ENCODE measurements at places on chromosomes 1 and 21.

GRCh38 chr1:175818929-175819328 lies 75.5 kb upstream of the TNR start:
- no peak for DNase-seq

DNA sequence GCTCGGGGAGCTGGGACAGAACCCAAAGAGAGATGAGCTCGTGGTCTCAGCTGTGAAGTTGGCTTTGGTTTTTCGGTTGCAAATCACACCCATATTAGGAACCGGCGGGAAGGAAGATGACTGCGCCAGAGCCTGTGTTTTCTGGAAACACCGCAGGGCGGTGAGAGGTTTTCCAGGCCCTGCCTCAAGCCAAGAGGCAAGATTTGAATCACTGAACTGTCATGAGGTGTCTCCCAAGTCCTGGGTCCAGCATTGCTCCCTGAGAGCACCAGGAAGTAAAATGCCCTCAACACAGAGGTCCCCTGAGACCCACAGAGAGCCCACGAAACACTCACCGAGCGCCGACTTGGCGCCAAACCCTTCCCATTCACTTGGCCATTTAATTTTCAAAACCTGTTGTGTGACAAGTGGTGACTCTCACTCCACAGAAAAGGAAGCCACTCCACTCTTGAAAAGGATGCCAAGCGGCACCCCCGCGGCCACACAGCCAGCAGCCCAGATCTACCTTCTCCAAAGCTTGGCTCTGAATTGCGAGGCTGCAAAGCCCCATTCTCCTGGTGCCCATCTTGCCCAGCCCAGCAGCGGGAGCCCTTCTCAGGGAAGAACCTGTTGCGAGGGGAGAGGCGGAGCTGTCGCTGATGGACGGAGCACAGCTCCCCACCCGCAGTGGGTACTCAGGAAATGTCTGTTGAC lies 99.0 kb upstream of the RUNX3 start:
- DNase-seq, result no peak

DNA sequence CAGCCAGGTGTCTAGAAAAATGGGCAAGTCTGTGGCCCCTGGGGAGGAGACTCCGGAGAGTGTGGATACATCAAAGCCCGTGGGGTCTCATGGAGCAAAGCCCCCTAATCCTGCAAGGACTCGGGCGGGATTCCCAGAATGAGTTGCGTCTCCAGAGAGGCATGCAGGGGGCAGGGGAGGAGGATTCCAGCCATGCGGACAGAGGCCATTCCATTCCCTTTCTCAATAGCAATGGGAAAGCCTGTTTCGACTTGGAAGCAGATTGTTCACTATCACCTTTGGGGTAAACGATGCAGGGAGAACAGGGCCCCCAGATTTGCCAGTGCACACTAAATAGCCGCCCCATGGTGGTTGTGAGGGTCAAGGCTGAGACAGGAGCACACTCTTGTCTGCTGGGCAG lies 15.4 kb upstream of the PRDM15 start:
- DNase-seq, result no peak

DNA sequence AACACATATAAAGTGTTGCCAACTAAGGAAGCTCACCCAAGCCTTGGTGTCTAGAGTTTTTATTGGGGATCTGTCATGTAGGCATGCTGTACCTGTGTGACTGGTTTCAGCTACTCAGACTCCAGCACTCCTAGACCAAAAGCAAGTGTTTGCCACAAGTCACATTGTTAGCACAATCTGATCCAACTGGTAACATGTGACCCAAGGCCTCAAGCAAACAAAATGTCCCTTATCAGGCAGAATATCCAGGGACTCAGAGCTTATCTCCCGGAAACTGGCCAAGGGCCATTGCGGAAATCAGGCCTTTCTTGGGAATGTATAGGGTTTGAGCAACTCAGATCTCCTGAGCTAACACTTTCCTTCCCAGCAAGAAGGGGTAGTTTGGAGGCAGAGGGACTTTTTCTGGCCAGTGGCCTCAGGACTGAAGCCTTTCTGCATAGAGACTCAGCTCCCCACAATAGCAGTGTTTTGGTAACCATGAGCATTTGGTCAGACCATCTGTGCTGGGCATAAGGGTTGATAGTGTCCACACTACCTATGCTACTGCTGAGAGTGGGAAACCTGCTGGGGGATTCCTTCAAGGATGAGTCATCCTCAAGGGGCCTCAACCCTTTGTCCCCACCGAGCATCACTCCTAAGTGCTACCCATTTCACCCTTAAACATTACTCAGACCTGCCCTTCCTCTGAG lies 29.6 kb downstream of the NHLH2 start:
- no peak for DNase-seq

DNA sequence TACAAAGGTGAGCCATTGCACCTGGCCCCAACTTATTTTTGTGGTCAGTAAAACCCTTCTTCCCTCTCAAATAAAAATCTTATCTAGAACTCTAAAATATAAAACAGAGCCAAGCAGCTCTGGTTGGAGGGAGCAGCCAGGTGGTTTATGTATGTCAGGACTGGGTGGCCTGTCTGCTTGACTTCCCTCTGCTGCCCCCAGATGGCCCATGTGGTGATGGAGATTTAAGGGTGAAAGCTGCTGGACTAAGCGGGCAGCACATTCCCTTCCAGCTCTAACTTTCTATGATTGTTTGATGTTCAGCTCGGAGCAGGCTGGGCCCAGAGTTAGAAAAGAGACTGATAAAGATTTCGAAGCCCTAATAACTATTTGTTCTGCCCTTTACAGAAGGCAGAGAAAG lies 11.9 kb upstream of the PAQR6 start:
- no peak for DNase-seq

DNA sequence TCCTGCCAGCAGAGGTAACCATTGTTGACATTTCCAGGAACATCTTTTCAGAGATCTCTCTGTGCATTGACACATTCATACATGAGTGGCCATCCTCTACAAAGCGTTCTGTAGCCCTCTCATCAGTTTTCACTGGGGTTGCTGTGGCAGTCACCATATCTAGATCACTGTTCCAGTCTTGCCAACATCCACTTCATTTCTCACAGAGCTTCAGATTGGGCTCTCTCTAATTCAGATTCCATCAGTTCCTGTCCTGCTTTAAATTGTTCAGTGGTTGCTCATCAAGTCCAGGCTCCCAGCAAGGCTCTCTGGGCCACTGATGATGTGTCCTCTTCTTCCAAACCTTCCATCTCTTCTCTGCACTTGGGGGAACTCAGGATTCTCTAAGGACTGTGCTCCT lies 173.7 kb downstream of the KCNJ6 start:
- DNase-seq, result no peak

- no peak for DNase-seq
These were observed 10.7 kb upstream of the COL16A1 start for GRCh38 chr1:31714442-31715086.

DNA sequence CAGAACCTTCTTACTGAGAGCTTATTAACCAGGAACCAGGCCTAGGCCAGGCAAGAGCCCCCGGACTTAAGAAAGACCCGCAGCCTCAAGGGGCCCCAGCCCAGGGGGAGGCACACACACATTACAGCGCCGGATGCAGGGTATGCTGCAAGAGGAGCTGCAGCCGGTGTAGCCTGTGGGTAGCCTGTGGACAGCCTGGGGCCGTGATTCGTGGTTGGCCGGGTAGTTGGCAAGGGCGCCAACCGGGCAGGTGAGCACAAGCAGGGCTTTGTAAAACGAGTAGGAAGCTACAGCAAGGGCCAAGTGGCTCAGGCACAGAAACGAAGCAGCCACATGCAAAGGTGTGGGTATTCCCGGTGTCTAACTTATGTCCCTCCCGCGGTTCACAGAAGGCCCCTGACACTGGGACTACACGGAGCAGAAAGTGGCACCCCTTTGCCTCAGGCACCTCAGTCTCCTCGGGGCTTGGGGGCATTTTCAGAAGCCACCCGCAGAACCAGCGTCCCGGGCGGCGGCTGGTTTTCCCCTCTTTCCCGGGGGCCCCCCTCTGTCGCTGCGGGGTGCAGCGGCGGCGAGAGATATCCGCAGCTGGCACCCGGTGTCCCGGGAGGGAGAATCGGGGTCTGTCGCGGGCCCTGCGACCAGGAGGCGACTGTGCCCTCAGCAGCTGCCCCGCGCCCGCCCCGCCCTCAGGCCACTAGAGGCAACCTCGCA lies 40.8 kb downstream of the KIAA1614 start:
- DNase-seq, result no peak

- DNase-seq, result no peak
These were observed 20.1 kb downstream of the EPS15 start for GRCh38 chr1:51498924-51499323.

DNA sequence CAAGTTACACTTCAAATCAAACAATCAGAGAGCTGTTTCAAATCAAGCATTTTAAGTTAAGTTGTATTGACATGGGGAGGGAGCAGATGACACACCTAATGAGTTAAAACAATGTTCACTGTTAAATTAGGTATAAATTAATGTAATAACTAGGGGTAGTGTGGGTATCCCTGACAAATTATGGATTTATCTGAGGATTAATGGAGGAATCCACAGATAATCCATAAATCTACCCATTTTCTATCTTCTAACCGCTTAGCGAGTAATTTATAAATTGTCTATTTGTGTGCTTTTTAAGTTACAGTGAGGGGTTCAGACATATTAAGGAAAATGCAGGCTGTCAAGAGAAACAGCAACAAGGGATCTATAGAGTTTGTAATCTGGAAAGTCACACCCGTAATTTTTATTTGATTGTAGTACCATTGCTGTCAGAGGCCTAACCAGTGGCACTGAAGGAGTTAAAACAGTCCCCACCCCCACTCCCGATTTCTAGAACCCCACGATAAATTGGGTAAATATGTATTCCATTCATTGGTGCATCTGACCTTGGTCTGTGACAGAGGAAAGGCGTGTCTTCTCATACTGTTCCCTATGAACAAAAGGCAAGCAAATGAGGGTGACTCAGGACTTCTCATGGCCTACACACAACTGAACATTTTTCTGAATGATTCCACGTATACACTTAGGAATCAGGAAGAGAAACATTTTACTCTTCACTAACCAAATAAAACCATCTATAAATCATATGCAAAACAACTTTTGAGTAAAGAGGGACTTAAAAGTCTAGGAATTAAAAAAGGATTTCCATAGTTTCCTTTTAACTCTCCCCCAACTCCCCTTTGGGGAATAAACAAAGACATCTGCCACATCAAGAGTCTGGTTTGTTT lies 7.4 kb downstream of the IRF2BP2 start:
- DNase-seq, result no peak

DNA sequence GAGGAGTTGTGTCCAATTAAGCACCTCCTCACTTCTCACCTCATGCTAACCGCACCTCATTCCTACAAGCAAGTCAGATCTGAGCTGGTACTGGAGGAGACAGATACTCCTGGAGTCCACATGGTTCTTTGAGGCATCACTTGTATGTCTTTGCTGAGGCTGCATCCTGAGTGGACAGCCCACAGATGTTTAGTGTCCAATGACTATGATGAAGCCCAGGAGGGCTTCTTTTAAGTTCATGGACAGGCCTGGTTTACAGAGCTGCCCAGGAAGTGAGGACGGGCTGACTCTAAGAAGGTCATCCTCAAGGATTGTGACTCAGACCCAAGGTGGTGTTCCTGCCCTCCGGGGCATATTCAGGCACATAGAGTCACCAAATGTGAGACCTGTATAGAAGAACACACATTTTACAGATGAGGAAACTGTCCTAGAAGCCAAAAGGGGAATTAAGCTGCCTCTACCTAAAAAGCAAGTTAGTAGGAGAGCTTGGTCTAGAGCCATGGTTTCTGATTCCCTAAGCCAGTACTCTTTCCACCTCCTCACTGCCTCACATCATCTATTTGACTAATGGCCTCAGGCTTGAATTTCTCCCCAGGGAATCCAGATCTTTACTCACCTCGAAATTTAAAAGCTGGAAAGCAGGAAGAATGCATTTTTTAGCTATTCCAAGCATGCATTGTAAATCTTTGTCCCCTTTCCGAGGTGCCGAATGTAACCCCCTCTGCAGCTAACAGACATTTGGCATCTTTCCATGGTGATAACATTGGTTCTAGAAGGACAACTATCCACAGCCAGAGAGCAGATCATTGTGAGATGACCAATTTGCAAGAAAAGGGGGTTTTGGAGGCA lies 228.1 kb downstream of the OMA1 start:
- DNase-seq, result no peak

- DNase-seq, result no peak
These were observed 14.3 kb downstream of the TTLL10 start for GRCh38 chr1:1187938-1188337.

- DNase-seq, result no peak
These were observed 82.2 kb upstream of the AK4 start for GRCh38 chr1:65065524-65066418.

GRCh38 chr1:214264196-214264595 lies 16.8 kb upstream of the SMYD2 start:
- no peak for DNase-seq

DNA sequence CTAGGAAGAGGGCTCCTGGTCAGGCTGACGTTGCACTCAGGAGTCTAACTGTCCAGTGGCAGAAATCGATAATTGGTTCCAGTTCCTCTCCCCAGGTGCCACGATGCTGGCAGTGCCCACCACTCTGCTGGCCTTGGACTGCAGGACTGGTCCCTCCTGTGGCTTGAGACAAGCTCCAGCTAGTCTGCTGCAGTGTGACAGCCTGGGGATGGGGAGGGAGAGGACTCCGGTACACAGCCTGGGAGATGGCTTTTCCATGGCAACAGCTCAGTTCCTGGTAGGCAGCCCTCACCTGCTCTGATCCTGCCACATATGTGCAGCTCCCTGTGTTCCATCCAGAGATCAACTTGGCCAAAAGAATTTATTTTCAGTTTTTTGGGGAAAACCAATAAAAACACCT lies 239.3 kb downstream of the KCNJ6 start:
- no peak for DNase-seq

GRCh38 chr1:45621501-45621836 lies 2.4 kb downstream of the CCDC17 start:
- no peak for DNase-seq

GRCh38 chr1:211701733-211702132 lies 26.3 kb upstream of the NEK2 start:
- no peak for DNase-seq

DNA sequence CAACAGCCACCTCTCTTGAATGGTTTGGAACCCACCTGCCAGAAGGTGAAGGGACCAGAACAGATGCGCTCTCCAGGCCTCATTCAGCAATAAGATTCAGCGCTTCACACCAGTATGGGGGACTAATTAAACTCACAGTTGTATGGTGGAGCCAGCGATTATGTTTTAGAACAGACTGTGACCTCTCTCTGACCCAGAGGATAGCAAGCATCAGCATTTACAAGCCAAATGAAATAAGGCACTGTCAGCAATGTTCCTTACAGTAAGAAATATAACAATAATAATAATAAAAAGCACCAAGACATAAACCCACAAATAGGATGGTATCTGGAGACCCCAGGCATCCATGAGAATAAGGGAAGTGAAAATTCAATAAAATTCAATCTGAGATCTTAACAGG lies 6.9 kb upstream of the CDC42BPA start:
- no peak for DNase-seq

- DNase-seq, result no peak
These were observed 23.3 kb downstream of the ABCB10 start for GRCh38 chr1:229535230-229535629.

- no peak for DNase-seq
These were observed 55.0 kb downstream of the CAMSAP2 start for GRCh38 chr1:200793677-200794076.

GRCh38 chr1:227299241-227299627 lies 19.1 kb downstream of the CDC42BPA start:
- no peak for DNase-seq

GRCh38 chr1:207951652-207952051 lies 40.7 kb upstream of the CD34 start:
- no peak for DNase-seq
